Mesenteric fat pad (tissue), 1 donor: ENCODE measurements at places on chromosomes 16 and 17.

DNA sequence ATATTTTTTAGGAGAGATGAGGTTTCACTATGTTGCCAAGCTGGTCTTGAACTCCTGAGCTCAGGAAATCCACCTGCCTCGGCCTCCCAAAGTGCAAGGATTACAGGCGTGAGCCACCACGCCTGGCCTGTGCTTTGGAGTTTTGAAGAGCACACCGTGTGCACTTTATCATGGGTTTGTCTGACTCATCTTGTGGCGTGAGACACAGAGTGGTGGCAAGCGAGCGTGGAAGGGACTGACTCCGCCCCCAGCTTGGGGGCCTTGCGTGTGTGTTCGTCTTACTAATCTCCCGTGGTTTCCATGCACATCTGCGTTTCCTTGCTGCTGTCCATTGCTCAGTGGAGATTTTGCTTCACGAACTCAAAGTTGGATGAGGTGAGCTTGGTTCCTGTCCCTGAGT is 22.9 kb downstream of the CRAMP1 start:
- no peak for DNase-seq

GRCh38 chr16:30124985-30125379 is 2.0 kb upstream of the MAPK3 start:
- DNase-seq = no peak

- DNase-seq = no peak
Measured at GRCh38 chr16:51540259-51540658, 389.2 kb upstream of the SALL1 start.

GRCh38 chr17:40419559-40420331 is 2.0 kb upstream of the TOP2A start:
- peak; percentile 59 for DNase-seq
